ENCODE measurements at places on chromosomes 7 and 10.

GRCh38 chr10:119701861-119702260 lies 24.0 kb upstream of the INPP5F start:
- DNase-seq, result no peak

GRCh38 chr7:37216923-37217322 lies 231.7 kb downstream of the ELMO1 start:
- DNase-seq, result no peak

- no peak for DNase-seq
Observed at GRCh38 chr7:5232485-5232837, 42.4 kb downstream of the WIPI2 start.

GRCh38 chr10:78175444-78176015 lies 141.9 kb downstream of the RPS24 start:
- no peak for DNase-seq

- no peak for DNase-seq
Observed at GRCh38 chr10:7707102-7707501, 4.0 kb downstream of the ITIH2 start.

DNA sequence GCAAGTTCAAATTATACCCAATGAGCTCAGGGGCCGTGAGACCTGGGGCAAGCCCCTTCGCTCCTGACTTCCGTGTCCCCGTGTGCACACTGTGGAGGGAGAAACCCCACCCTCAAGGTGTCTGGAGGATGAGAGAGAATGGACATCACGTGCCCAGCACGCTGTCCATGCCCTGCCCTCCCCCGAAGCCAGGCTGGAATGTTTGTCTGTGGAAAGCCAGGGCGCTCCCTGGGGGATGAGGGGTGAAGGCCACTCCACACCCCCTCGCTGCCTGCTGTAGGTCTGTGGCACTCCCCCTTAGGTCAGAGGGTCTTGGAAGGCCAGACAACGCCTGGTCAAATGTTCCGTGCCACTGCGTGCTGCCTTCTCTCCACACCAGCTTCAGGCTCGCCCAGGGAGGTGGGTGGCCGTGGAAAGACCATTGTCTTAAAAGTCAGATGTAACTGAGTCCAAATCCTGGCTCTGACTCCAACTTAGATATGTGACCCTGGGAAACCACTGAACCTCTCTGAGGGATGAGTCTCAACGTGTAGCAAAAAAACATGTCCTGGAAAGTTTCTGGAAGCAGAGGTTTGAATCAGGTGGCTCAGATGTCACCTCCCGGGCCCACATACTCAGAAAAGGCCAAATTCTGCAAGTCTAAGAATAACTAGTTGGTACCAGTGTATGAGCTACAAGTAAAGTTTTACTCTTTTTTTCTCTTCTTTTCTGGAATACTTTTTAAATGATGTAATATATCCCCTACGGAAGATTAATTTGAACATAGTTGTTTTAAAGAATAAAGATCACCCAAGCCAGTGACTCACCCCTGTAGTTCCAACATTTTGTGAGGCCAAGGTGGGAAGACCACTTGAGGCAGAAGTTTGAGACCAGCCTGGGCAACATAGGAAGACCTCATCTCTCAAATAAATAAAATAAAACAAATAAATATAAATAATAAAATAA lies 24.9 kb downstream of the RCC1L start:
- no peak for DNase-seq

- DNase-seq, result no peak
Observed at GRCh38 chr10:84696610-84697009, 368.2 kb downstream of the CCSER2 start.

DNA sequence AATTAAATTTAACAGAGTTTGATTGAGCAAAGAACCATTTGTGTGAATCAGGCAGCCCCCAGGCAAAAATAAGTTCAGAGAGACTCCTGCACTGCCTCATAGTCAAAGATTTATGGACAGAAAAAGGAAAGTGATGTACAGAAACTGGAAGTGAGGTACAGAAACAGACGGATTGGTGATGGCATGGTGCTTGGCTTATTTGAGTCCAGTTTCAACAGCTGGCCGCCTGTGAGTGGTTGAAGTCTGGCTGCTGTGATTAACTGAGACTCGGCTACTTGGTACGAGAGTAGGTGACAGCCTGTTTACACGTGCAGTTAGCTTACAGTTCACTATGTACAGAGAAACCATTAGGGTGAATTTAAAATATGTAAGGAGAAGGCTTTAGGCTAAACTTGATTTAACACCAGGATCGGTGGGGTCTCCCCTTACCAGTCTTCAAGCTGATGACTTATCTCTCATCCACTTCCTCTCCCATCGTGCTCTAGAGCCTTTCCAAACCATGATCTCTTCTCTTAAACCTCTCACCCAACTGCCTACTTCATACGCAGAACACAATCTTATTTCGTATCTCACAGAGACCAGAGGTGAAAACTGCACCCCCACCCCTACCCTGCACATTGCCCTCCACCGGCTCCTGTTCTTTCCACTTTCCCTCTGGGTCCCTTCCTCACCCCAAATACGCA lies 5.0 kb upstream of the MSMB start:
- no peak for DNase-seq

- DNase-seq, result no peak
Observed at GRCh38 chr10:68271196-68271882, 39.4 kb upstream of the ATOH7 start.

DNA sequence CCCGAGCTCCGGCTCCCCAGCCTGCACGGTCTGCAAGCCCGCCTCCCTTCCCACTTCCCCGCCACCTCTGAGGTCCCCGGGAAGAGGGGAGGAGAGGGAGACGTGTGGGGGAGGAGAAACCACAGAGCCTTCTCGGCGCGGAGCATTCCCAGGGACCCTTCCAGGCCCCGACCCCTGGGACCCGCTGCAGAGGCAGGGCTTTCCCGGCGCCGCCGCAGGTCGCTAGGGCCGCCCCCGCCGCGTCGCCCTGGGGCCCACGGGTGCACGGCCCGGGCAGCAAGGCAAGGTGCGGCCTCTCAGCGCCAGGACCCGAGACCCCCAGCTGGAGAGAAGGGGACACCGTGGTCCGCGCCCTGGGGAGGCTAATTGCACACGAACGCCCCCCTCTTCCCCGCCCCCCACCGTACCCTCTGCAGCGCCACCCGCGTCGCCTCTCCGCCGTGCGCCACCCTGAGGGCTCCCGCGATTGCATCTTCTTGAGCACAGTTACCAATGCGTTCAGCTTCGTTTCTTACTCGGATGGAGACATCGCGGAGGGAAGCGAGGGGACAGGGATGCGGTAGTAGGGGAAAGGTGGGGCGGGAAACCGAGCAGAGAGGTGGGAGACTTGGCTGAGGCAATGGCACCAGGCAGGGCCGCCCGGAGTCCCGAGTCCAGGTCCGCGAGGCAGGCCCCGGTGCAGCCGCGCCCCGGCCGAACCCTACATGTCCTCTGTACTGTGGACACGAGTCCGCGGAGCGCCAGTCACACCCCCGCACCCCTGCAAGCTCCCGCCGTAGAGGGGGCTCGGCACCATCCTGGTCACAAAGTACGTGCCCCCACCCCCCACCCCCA lies 28.9 kb downstream of the SKIDA1 start:
- DNase-seq, result no peak

DNA sequence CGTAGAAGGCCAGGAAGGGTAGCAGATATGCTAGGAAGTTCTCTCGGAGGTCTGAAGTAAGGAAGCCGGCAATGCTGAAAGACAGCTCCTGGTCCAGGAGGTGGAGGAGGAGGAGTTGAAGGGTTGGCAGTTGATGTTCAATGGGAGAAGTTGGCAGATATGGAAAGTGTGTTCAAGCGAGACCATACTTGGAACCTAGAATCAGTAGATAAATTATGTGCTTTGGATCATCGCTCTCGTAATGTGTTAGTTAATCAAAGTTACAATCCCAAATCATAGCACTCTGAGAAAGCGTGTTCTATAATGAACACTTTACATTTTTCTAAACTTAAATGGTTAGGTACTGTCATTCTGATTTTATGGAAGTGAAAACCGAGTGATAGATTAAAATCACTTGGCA lies 152.9 kb downstream of the CELF2 start:
- DNase-seq, result no peak

- DNase-seq, result no peak
Observed at GRCh38 chr10:20108021-20108420, 291.8 kb downstream of the PLXDC2 start.

- no peak for DNase-seq
Observed at GRCh38 chr10:79137826-79138225, 69.1 kb downstream of the ZMIZ1 start.

DNA sequence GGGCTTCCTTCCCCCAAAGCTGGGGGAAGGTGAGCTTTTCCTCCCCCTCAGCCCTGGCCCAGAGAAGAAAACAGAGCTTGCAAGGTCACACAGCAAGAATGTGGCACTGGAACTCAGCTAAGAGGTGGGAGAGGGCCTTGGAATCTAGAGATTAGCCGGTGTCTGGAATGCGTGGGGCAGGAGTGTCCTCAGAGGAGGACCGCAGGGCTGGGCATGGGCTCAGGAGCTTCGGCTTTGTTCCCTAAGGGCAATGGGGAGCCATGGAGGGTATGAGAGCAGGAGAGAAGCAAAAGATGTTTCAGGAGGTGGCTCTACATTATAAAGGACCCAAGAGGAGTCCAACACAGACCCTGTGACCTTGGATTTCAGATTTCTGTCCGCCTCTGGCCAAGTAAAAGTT lies 127.2 kb upstream of the TNRC18 start:
- DNase-seq, result no peak

- no peak for DNase-seq
Observed at GRCh38 chr10:14171336-14171735, 159.4 kb downstream of the FRMD4A start.

- no peak for DNase-seq
Observed at GRCh38 chr7:149637911-149638565, 135.3 kb downstream of the ZNF467 start.

DNA sequence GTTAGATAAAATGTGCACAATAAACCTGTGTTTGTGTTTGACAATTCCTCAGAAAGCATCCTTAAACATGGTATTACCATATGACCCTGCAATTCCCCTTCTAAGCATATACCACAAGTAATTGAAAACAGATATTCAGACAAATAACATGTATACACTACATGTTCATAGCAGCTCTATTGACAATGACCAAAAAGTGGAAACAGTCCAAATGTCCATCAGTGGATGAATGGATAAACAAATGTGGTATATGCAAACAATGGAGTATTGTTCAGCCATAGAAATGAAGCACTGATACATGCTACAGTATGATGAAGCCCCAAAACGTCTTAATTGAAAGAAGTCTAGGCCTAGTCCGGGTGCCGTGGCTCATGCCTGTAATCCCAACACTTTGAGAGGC lies 280.1 kb downstream of the OTUD1 start:
- no peak for DNase-seq

Data from stimulated activated CD4-positive, alpha-beta T cell treated with anti-CD3 and anti-CD28 coated beads, Interleukin-1b, Interleukin-23, amount 100 ng/mL, for 1 hour (primary cell).